ENCODE measurements at places on chromosomes 1 and 21.

DNA sequence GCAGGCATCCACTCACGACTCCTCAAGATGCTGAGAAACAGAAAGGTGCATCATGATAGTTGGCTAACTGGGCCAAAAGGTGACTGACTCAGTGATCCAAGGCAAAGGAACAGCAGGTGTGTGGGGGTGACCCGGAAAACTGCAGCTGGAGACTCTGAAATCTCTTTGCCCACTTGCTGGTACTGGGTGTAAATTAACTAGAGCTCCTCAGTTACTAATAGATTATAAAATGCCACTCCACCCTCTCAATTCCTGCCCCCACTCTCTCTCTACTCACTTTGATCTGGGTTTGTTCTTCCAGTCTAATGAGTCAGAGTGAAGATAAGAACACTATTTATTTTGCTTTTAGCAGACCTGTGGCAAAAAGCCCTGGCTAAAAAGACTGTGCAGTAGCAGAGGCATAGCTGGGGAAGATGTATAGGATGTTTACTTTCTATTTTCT is 7.2 kb upstream of the PIGC start:
- no peak for DNase-seq

GRCh38 chr1:191608367-191608766 is 549.9 kb upstream of the RGS18 start:
- DNase-seq: no peak

DNA sequence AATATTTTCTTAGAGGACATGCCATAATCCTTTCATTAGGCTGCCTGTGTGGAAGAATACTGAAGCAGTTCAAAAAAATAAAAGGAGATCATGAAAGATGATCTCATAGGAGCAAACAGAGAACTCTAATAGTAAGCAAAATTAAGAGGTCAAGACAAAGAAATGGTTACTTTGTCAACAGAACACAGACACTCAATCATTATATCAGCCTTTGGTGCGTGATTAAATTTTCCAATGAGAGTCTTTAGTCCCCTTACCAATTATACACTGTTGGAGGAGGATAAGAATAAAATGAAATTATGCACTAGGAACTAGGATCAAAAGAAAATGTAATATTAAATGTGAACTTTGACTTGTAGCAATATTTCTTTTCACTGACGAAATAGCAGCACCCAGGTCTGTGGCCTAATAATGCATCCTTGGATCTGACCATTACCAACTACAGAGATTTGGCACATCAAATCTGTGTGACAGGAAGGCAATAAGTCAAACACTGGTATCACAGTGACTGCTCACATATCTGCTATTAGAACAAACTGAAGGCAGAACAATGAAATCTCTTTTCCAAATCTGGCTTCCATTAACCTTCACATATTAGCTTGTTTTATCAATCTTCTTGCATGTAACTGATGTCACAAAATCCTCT is 1812.9 kb downstream of the PLA2G4A start:
- DNase-seq: no peak

DNA sequence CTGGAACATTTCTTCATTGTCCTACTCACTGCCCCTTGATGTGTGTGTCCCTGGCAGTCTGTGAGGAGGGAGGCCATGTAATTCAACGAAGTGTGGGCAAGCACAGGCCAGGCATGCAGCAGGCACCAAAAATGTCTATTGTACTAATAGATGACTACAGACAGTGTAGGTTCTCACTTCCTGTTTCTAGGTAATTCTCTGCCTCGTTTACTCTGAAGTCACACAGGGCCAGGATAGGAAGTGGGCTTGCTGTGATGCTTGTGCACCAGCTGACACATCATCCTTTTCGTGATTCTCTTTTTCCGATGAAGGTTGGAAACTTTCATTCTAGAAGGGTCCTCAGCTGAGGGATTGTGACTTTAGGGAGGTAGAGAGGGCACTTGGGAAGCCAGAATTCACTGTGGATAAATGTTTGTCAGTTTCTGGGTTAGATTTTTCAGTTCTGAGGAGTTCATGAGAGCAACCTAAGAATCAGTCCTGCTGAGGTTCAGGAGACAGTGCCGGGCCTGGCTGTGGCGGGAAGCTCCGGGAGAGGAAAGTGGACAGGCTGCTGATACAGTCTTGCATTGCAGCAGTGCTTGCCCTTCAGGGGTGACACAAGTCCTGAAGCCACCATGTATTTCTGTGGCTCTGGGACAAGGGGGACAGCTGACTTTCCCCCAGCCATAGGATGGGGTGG is 4.3 kb upstream of the CSF1 start:
- no peak for DNase-seq

DNA sequence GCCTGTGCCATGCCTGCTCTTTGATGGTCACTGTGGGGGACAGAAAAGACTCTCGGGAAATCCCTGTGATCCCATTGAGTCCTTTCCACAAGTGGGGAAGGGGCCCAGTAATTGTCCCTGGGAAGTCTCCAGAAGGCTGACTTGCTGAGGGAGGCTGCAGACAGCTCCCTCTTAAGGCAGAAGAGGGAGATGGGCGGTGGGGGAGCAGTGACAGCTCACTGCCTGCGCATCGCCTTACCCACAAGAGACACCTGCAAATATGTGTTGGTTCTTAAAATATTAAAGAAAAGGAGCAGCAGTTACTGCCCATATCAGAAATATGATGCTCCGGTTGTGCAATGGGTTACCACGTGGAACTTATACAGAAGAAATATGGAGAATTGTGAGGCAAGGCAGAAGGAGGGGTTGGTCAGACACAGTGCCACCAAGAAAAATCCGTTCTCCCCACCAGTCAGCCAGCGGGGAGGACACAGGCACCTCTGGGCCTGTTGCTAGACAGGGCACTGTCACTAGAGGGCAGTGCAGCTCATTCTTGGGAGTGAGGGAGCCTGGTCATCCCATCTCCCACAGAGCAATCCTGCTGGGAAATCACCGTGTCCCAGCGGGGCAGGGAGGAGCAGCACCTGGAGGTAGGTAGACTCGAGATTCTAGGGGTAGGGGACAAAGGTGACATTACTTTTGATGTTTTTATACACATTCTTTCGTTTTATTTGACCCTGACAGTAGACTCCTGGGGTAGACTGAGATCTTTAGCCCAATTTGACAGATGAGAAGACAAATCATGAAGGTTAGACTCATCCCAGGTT is 6.9 kb upstream of the CAMK1G start:
- no peak for DNase-seq

DNA sequence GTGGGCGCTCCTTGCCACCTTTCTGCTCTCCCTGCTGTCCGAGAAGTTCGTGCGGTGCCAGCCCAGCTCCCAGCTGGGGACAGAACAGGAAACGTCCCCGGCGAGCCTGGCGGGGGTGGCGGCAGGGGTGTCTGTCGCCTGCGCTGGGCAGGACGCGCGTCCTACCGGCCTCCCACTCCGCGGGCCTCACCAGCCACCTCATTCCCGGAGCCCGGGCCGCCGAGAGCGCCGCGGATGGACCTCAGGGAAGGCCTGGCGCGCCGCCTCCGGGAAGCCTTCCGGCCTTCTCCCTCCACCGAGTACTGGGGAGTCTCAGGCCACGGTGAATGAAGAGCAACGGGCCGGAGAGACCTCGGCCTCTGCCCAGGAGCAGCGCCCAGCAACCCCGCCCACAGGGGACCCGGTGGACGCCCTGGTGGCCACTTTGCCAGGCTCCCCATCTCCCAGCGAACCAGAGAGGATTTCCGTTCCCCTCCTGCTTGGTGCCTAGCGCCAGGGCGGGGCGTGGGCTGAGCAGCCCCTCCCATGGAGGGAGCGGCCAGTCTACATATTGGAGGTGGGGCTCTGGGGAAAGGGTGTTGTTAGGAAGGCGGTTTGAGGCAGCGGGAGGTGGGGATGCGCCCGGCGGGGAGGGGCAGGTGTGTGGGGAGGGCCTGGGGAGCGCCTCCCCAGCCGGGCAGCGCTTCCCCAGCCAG is 9.5 kb upstream of the TNFRSF14 start:
- no peak for DNase-seq

All from brain pericyte (primary cell).